ENCODE measurements at places on chromosomes 1 and 21. TPM values are rescaled to one million over a fixed set of nuclear protein-coding genes. Genes with fewer than 3 reads are reported as not detected.

The CELA3A gene
- not detected for total RNA-seq

The FAM151A gene
- not detected for total RNA-seq

The SPEN gene
- 10.4 TPM for total RNA-seq

The NBPF8 gene
- total RNA-seq: 13.5 TPM

The IQGAP3 gene
- 2.5 TPM for total RNA-seq

The CHIA gene
- total RNA-seq: not detected

The BACE2 gene
- total RNA-seq: 21.8 TPM

The S100A5 gene
- not detected for total RNA-seq

The MUTYH gene
- total RNA-seq: 9.8 TPM

The OTUD3 gene
- 7.0 TPM for total RNA-seq

The KCNN3 gene
- under 0.01 TPM for total RNA-seq

The PIGR gene
- not detected for total RNA-seq

The FCER1A gene
- not detected for total RNA-seq

The LRRC3 gene
- under 0.01 TPM for total RNA-seq

The TIE1 gene
- total RNA-seq: 0.14 TPM

The VN1R5 gene
- not detected for total RNA-seq

The STYXL2 gene
- not detected for total RNA-seq

The TMIGD3 gene
- not detected for total RNA-seq

The NKAIN1 gene
- total RNA-seq: 0.09 TPM

The MPL gene
- not detected for total RNA-seq

The PTPN7 gene
- total RNA-seq: not detected

The CHIT1 gene
- 0.18 TPM for total RNA-seq

The S100A16 gene
- total RNA-seq: 106 TPM

The ACBD6 gene
- total RNA-seq: 73.5 TPM

The FBXO42 gene
- total RNA-seq: 7.1 TPM

The LGR6 gene
- not detected for total RNA-seq

The PRPF38B gene
- 8.8 TPM for total RNA-seq

The OR2AK2 gene
- not detected for total RNA-seq

The ADORA1 gene
- total RNA-seq: 16.5 TPM

The MYOG gene
- total RNA-seq: not detected

The VCAM1 gene
- total RNA-seq: 191 TPM

The KDF1 gene
- total RNA-seq: not detected

The GPR89B gene
- total RNA-seq: 15.2 TPM

The HTR6 gene
- total RNA-seq: not detected

The TSTD1 gene
- 16.9 TPM for total RNA-seq

The DCST1 gene
- not detected for total RNA-seq

The IGSF21 gene
- not detected for total RNA-seq

The LINGO4 gene
- total RNA-seq: not detected

The TNFRSF1B gene
- total RNA-seq: 7.1 TPM

The SMCP gene
- not detected for total RNA-seq

All from smooth muscle cell of bladder (primary cell).